Activated naive CD4-positive, alpha-beta T cell treated with anti-CD3 and anti-CD28 coated beads for 36 hours (primary cell): ENCODE measurements at places on chromosomes 6 and 20.

GRCh38 chr6:93371756-93372155 is 47.6 kb downstream of the EPHA7 start:
- H3K4me3 ChIP-seq = no peak overlapping the region
- H3K36me3 ChIP-seq = no peaks in the 10 kb centered on the region
- H3K4me1 ChIP-seq = no peaks in the 10 kb centered on the region
- no peaks in the 10 kb centered on the region for H3K27me3 ChIP-seq

- peaks cover 16% of the 10 kb centered on the region for H3K4me1 ChIP-seq
- H3K27me3 ChIP-seq = no peaks in the 10 kb centered on the region
- H3K4me3 ChIP-seq = no peak overlapping the region
- H3K27ac ChIP-seq = peak overlapping the region; percentile 20
- DNase-seq = peak; percentile 37
- H3K36me3 ChIP-seq = peaks cover 37% of the 10 kb centered on the region
Observed at GRCh38 chr6:144460327-144461095, 175.4 kb downstream of the UTRN start.

DNA sequence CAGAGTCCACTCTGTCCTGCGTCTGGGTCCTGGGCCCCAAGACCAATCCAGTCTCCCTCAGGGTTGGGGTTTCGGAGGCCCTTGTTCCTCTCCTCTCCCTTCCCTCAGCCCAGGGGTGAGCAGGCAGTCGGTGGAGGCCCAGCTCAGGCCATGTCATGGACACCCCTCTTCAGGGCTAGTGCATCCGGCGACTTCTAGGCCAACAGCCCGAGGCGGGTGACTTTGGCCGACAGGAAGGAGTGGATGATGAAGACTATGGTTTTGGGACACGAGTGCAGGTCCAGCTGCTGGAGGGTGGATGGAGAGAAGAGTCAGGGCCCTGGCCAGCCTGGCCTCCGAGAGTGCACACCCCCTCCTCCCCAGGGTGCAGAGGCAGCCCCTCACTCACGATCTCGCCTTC is 7.0 kb upstream of the CDK5RAP1 start:
- H3K4me1 ChIP-seq = peaks cover 3% of the 10 kb centered on the region
- no peaks in the 10 kb centered on the region for H3K27me3 ChIP-seq
- H3K4me3 ChIP-seq = no peak overlapping the region
- no peak for DNase-seq
- peaks cover 4% of the 10 kb centered on the region for H3K36me3 ChIP-seq

DNA sequence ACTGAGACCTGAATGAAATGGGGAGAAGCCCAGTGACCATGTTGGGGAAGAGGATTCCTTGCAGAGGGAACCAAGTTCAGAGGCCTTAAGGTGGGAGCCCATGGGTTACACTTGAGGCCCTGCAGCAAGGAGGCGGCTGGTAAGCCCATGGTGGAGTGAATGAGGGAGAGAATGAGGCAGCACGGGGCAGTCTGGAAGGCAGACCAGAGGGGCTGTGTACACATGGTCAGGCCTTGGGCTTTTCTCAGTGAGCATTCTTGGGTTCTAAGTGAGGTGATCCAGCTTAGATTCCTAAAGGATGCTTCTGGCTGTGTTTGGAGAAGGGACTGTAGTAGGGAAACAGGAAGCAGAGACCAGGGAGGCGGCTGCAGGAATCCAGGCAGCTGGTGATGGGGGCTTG is 19.0 kb downstream of the RNF114 start:
- no peak overlapping the region for H3K4me3 ChIP-seq
- no peaks in the 10 kb centered on the region for H3K27me3 ChIP-seq
- peaks cover 35% of the 10 kb centered on the region for H3K36me3 ChIP-seq
- no peak overlapping the region for H3K27ac ChIP-seq
- no peak for DNase-seq

- no peaks in the 10 kb centered on the region for H3K36me3 ChIP-seq
- no peaks in the 10 kb centered on the region for H3K27me3 ChIP-seq
- no peak for DNase-seq
- no peak overlapping the region for H3K27ac ChIP-seq
- H3K4me1 ChIP-seq = no peaks in the 10 kb centered on the region
Observed at GRCh38 chr20:36128463-36129159, 25.9 kb upstream of the EPB41L1 start.
